T-helper 2 cell treated with Interferon-gamma antibody and Interleukin-4, amounts not matched to agents 5 μg/mL and 100 μg/mL, for 36 hours (primary cell): ENCODE measurements at places on chromosomes 13 and 19.
A peak's percentile ranks its signal among the peaks of the same experiment; 100 is the strongest.

- DNase-seq, result no peak
These were observed 26.2 kb downstream of the RAP2A start for GRCh38 chr13:97460004-97460775.

DNA sequence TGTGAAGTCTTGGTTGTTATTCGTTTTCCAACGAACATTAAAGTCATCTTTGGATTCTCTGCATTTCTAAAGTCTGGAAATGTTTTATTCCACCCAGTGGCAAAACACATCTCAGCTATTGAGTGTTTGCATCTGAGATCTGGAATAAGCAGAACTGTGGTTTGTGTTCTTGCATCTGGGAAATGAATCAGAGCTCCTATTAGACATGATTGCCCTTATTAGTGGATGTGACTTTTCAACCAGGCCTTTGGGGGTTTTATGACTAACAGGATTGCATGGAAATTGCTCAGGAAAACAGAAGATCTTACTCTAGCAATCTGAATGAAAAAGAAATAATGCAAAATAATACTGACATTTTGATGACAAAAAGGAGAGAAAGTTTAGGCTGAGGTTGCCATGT lies 488.8 kb downstream of the IRS2 start:
- DNase-seq, result no peak

DNA sequence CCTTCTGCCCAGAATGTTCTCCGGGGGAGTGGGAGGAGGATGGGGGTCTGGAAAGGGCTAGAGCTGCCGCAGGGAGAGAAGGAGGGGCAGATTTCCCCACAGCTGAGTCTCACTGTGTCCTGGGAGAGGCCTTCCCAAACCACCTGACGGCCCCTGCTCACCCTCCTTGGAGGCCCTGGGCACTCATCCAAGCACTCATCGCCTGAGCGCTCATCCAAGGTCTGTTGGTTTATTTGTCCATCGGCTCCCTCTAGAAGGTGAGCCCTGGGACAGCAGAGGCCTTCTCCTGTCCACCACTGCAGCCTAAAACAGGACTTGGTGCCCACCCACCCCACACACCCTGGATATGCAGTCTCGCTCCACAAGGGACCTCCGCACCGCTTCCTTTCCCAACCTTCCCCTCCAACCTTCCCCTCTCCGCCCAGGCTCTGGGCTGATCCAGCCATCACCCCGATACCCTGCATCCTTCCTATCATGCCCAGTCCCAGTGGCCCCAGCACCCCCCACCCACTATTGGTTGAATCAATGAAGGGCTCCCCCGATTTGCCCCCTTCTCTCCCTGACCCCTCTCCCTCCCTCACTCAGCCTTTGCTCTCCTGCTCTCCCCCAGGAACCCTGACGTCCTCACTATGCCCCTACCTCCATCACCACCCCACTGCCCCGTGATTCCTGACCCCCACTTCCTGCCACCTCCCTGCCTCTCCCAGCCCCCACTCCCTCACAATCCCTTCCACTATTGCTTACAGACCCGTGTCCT lies 1.7 kb downstream of the UBXN6 start:
- DNase-seq, result no peak

DNA sequence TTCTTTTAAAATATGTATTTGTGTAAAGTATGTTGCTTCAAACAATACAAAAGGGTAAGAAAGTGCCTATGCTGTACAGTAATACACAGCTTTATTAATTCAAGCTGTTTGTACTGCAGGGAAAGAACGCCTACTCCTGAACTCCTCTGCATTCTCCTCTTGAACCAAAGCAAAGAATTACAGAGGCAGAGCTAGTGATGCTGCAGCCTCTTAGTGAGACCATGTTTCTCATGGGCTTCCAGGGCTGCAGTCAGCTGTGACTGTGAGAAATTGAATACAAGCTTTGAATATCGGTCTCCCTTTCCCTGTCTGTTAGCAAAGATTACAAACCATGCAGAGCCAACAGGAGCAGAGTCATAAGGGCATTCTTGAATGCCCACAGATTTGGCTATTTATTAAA lies 248.5 kb downstream of the SLITRK1 start:
- DNase-seq, result no peak

GRCh38 chr13:109105899-109106298 lies 476.5 kb downstream of the MYO16 start:
- no peak for DNase-seq

DNA sequence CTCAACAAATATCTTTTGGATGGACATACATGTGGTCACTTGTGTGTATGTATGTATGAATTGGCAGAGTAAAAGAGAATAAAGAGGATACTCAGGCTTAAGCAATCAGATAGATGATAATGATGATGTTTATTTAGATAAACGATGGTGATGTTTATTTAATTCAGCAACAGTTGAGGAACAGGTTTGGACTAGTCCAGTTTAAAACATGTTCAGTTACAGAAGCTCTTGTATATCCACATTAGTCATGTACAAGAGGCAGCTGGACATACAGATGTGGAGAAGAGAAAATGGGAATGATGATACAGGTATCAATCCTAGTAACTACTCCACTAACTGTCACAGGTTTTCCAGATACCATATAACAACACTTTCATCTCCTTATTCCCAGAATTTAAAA lies 232.1 kb downstream of the DIAPH3 start:
- DNase-seq, result no peak

GRCh38 chr19:2923510-2923909 lies 21.3 kb downstream of the ZNF77 start:
- DNase-seq, result no peak

DNA sequence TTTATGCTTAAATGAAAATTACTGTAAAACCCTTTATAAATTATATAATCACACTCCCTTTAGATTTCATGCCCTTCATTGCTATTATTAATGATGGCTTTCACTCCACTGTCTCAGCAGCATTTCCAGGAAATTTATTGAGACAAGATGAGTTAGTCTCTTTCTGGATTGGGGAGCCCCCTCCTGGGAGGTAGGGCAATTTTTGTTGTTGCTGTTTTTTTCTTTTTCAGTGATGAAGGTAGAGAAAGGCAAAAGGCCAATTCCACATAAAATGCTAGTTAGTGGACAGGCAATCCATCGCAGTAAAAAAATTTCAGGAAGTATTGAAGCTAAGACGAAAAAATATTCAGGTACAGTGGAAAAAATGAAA lies 80.2 kb downstream of the TEX26 start:
- DNase-seq, result no peak

- no peak for DNase-seq
These were observed 16.9 kb downstream of the TMEM150B start for GRCh38 chr19:55308281-55308680.

GRCh38 chr19:16074488-16075365 lies 1.6 kb upstream of the TPM4 start:
- no peak for DNase-seq

GRCh38 chr19:30529876-30530275 lies 157.7 kb downstream of the ZNF536 start:
- no peak for DNase-seq

DNA sequence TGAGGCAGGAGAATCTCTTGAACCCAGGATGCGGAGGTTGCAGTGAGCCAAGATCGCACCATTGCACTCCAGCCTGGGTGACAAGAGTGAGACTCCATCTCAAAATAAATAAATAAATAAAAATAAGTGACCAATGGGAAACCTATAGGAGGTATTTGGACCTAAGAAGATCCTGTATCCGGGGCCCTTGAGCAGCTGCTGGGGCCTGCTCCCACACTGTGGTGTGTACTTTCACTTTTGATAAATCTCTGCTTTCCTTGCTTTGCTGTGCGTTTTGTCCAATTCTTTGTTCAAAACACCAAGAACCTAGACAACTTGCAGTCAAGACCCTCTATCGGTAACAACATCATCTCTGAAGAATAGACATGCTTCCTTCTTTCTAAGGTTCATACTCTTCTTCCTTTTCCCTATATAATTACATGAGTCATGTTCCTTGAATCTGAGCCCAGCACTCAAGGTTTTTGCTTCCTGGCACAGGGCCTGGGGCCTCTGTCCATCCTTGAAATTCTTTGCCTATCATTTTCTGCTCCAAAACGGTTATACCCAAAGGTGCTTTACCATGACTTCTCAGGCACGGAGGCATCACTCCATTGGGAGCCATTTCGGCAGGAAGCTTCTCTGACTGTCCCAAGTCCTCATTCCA lies 14.2 kb upstream of the PNMA8C start:
- DNase-seq, result no peak

GRCh38 chr13:66139701-66140100 lies 1090.4 kb downstream of the PCDH9 start:
- DNase-seq, result no peak

- no peak for DNase-seq
These were observed 3.1 kb downstream of the CEACAM3 start for GRCh38 chr19:41799444-41800000.

GRCh38 chr13:112790735-112791641 lies 101.2 kb downstream of the ATP11A start:
- no peak for DNase-seq

DNA sequence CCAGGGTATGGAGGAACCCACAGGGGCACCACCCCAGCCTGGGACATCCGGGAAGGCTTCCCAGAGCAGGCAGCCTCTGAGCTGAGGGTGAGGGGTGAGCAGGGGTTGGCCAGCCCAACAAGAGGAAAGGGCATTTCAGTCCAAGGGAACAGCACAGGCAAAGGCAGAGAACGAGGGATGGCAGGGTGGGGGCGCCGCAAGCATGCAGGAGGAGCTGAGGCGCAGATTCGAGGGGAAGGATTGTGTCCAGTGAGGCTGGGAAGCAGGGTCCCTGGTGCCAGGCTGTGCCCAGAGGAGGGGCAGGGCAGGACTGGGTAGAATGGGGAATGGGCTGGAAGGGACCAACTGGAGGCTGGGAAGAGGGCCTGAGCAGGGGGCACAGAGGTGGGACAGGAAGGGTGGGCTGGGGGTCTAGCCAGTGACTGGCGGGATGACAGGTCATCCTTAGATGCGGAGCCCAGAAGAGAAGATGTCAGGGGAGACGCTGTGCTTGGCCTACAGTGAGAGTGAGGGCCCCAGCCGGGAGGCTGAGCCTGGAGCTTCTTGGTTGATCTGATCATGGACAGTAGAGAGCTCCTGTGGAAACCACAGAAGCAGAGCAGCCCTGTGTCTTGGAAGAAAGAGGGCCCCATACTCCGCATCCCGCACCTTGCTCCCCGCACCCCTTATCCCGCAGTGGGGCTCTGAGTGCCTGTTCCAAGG lies 13.6 kb downstream of the EMP3 start:
- no peak for DNase-seq

DNA sequence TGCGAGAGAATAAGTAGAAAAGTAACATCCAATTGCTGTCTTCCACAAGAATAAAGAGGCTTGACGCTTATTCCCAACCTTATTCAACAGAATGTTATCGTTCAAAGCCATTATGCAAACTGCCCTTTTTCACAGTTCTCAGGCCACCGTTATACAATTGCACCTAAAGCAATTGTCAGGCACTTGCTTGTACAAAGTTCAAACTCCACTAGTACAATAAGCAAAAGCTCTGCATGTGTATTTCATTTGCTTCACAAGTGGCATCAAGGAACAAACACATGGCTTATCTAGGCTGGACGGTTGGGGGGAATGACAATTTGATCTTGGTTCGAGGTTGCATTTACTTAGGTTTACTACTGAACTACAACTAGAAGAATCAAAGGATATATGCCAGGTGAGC lies 815.6 kb downstream of the EFNB2 start:
- no peak for DNase-seq

GRCh38 chr13:73335210-73335609 lies 276.4 kb downstream of the KLF5 start:
- DNase-seq, result no peak

- peak; percentile 91 for DNase-seq
These were observed at the start of gene GTF3A for GRCh38 chr13:27424246-27425157. TSS of gene GTF3A (plus strand) at chr13:27424619.

DNA sequence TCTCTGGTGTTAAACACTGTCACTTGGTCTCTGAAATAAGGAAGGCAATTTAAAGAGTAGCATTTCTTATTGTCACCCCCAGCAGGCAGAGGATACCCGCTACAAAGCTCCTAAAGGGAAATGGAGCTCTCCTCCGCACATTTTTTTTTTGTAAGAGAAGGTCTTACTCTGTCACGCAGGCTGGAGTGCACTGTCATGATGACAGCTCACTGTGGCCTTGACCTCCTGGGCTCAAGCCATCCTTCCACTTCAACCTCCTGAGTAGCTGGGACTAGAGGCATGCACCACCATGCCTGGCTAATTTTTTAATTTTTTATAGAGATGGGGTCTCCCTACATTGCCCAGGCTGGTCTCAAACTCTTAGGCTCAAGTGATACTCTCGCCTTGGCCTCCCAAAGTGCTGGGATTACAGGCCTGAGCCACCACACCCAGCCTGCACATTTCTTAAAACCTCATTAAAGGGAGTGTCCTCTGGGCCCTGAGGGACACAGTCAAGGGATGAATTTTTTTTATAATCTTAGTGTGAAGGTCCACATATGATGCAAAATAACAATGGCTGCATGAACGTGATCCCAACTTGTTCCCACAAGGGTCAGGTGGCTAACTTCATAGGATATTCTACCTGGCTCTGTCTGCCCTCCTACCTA lies 32.1 kb downstream of the SLC25A30 start:
- no peak for DNase-seq

- no peak for DNase-seq
These were observed 4.7 kb downstream of the KCTD15 start for GRCh38 chr19:33801411-33801810.

DNA sequence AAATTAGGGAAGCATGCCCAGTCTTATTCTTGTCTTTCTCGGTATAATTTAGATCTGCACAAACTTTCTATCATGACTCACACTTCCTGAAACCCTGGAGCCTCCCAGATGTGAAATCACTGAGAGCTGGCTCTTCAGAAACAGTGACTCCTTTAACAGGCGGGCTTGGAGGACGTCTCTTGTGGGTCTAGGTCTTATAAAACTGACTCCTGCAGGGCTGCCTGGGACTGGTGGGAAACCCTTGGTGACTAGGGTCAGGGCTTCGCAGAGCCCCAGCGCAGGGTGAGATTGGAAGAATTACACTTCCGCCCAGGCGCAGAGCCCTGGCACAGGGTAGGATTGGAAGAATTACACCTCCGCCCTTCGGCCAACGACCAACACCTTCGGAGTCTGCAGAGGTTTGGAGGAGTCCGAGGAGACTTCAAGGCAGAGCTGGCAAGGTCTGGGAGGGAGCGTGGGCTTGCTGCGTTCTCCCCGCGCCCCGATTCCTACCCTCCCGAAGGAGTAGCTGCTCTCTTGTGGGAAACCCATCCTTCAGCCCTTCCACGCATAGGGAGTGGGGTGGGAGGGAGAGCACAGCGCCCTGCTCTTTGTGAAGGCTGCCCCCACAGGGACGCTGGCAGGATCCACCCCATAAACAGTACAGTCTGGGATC lies 43.4 kb upstream of the MAP3K10 start:
- no peak for DNase-seq

GRCh38 chr19:19820774-19821320 lies 703 bp downstream of the ZNF506 start:
- no peak for DNase-seq
